Smooth muscle cell of the brain vasculature (primary cell): ENCODE measurements at places on chromosomes 6 and 20.

- DNase-seq, result peak; percentile 95
Observed at GRCh38 chr6:129500958-129501739, 208.8 kb downstream of the ARHGAP18 start.

DNA sequence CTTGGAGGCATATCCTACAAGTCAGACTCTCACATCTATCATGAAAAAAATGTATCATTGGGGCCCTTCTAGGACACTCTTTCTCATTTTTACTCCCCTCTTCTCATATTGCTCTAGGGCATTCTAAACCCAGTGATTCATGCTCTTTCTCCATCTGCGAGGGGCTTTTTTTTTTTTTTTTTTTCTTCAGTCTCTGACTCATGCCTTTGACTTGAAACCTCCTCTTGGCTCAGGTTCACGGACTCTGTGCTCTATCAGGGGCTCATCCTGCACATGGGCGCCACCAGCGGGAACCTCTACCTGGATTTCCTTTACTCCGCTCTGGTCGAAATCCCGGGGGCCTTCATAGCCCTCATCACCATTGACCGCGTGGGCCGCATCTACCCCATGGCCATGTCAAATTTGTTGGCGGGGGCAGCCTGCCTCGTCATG is 17.8 kb downstream of the SLC22A1 start:
- DNase-seq, result peak; percentile 40

DNA sequence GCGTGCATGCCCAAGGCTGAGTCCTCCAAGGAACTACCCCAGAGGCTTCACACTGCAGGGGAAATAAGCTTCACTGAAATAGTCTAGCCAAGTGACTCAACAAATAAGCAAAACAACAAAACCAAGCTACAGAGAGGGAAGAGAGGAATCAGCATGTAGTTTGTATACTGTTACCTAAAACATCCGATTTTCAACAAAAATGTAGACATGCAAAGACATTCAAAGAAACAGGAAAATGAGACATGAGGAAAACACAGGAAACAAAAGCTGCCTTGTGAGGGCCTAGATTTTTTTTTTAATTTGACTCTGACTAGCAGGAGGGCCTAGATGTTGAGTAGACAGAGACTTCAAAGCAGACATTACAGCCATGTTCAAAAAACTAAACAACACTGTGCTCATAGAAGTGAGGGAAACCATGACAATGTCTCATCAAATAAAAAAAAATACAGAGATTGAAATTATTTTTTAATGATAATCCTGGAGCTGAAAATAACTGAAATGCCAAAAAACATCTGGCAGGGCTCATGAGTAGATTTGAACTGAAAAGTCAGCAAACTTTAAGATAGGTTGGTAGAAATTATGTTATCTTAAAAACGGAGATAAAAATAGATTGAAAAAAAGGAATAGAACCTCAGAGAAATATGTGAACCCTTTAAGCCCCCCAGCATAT is 16.4 kb upstream of the KIF25 start:
- DNase-seq, result peak; percentile 20

GRCh38 chr6:18388942-18389341 is 1.8 kb downstream of the RNF144B start:
- DNase-seq, result no peak

DNA sequence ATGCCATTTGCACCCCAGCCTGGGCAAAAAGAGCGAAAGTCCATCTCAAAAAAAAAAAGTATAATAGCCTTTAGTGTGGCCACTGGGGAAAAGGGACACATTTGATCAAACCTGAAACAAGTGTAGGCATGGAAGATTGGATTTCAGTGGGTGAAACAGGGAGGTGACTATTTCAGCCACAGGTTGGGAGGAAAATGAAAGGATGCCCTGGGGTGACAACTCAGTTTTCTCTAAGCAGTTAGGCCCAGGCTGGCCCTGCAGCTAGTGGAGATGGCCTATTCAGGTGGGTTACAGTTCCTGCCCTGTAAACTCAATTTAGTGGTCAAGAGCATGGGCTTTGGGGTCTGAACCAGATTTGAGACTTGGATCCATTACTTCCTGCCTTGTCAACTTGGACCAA is 36.4 kb downstream of the SPATA2 start:
- DNase-seq, result no peak

GRCh38 chr6:3019065-3019464 is 19.4 kb downstream of the NQO2 start:
- no peak for DNase-seq

- DNase-seq, result no peak
Observed at GRCh38 chr20:44714102-44714700, 968 bp upstream of the CCN5 start.

- DNase-seq, result no peak
Observed at GRCh38 chr6:75488033-75488432, 5.6 kb downstream of the FILIP1 start.

DNA sequence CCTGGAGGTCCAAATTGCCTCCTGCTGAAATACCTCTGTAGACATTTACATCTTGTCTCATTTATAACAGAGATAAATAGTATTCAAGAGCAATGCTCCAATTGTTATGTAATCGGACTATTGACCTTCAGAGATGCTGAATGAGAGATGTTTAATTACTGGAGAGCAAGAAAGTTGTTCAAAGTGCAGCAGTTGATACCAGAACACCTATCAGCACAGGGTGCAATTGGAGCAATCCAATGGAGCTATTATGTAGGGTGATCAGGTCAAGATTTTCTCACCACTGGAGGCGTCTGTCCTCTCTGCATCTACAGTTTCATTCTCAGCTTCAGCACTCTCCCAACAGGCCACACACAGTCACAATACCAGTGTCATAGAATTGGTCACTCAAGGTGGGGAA is 19.5 kb upstream of the TMX4 start:
- no peak for DNase-seq

- DNase-seq, result no peak
Observed at GRCh38 chr6:100289285-100289684, 175.4 kb downstream of the SIM1 start.

- DNase-seq, result no peak
Observed at GRCh38 chr6:40963019-40963418, 76.0 kb downstream of the UNC5CL start.

DNA sequence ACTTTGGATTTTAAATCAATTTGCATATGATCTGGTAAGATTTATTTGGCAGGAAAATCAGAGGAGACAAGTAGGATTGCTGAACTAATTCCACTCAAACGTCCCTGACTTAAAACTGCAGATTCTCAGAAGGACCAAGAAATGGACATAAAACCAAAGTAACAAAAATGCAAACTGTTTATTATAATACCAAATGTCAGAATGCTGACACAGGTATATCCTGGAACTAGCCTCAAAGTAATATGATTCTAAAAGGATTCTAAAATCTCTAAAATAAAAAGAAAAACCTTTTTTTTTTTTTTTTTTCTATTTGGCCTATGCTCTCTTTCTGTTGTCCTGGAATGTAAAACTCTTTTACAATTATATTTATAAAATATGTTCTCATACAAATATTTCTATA is 74.4 kb upstream of the BTBD3 start:
- no peak for DNase-seq

DNA sequence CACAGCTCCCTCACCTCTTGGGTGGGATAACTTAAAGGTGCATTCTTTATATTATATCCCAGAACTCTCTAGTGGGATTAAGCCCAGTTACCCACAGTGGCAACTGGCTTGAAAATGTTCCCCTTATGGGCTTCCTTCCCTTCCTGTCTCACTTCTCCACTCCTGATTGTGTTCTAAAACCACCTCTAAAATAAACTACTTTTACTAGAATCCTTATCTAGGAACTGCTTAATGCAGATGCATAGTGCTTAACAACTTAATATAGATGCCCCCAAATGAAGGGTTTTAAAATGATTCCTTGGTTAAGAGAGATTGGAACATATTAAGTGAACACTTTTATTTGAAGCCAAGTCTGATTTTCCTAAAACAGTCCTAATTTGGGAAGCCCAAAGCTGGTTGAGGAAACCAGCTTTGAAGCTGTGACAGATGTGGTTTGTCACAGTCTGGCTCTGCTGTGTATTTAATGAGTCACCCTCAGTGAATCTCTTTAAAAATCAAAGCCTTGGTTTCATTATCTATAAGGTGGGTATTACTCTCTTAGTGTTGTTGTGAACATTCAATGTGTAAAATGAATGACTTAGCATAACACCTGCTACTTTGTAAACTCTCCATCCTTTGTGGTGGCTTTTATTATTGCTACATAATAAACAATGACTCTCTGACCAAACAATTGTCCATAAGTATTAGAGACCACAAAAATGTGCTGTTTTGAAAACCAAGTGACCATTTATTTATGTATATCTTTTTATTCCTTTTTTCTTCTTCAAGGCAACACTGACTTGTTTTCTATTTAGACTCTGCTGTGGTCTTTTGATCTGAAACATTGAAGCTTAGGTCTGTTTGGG is 24.4 kb downstream of the PLCB1 start:
- no peak for DNase-seq

DNA sequence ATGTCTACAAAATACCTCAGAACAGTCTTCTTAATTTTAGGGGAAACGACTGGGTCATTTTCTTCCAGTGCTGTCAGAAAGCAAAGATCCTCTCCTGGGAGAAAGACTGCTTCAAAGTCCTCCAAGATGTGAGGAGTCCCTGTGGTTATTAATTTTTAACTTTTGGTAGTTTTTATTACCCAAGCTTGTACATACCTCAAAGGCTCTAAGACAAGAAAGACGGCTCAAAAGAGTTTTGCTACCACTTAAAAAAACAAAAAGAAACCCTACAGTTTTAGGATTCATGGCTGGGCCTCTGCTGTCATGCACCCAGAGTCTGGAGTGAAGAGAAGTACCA is 56.1 kb upstream of the APCDD1L start:
- no peak for DNase-seq

GRCh38 chr20:24868959-24869358 is 80.1 kb upstream of the CST7 start:
- DNase-seq, result no peak

GRCh38 chr6:161445021-161445799 is 171.3 kb upstream of the AGPAT4 start:
- no peak for DNase-seq

DNA sequence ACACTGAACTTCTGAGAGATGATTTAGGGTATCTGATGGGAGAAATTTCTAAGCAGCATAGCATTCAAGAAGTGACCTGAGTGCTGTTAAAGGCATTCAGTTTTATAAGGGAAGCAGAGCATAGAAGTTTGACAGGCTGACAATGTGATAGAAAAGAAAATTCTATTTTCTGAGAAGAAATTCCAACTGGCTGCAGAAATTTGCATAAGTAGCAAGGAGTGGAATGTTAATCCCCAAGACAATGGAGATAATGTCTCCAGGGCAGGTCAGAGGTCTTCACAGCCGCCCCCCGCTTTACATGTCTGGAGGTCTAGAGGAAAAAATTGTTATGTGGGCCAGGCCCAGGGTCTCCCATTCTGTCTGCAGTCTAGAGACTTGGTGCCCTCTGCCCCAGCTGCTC is 1361.8 kb upstream of the EYS start:
- no peak for DNase-seq

- DNase-seq, result peak; percentile 21
Observed at GRCh38 chr20:59010995-59011873, 4.2 kb upstream of the CTSZ start.

DNA sequence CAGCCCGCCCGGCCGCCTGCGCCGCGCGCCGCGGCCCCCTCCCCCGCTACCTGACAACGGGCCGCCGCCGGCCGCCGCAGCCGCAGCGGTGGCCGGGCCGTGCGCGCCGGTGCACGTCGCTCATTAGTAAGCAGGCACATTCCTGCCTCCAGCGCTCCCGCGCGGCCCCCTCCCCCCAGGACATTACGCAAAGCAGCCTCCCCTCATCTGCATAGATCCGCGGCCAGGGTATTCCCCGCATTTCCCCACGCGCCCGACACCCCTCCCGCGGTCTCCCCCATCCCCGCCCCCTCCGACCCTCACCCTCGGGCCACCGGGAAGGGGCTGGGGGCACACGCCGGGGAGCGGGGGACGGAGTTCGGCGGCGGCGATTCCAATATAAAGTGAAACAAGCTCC is at the start of gene HIVEP2:
HIVEP2 (minus strand) TSS at position 128 of the 397 bp plus-strand sequence. CDS start 170,438 bp downstream, outside the sequence.
- DNase-seq, result no peak

- no peak for DNase-seq
Observed at GRCh38 chr20:12358655-12359009, 440.9 kb downstream of the BTBD3 start.

- no peak for DNase-seq
Observed at GRCh38 chr6:112141707-112142106, 54.3 kb downstream of the FAM229B start.

DNA sequence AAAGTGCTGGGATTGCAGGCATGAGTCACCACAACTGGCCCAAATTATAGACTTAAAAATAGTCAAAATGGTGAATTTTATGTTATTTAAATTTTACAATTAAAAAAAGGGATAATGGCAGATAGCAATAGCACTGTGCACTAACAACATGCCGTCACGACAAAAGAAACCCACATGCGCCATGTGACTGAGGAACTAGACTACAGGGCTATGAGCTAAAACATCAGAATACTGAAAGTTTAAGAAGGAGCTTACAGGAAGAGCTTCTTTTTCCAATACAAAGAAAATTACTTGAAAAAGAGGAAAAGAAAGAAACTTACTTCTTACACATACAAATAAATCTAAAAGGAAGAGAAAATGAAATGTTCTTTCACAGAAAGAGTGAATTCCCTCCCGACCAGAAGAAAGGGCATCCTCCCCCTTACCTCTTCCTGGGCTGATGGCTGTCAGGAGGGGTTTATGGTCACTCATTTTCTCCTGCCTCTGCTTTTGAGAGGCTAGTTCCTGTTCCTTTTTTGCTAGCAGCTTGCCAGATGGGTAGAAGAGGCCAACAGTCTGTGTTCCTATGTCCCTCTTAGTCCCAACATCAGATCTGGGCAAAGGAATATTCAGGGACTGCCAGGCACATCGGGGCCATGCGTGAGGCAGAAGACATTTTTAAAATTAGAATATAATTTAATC is 54.5 kb downstream of the DZANK1 start:
- no peak for DNase-seq

GRCh38 chr6:13434777-13435176 is 52.6 kb downstream of the GFOD1 start:
- DNase-seq, result no peak

GRCh38 chr6:139062932-139063646 is 34.5 kb downstream of the ABRACL start:
- DNase-seq, result no peak

DNA sequence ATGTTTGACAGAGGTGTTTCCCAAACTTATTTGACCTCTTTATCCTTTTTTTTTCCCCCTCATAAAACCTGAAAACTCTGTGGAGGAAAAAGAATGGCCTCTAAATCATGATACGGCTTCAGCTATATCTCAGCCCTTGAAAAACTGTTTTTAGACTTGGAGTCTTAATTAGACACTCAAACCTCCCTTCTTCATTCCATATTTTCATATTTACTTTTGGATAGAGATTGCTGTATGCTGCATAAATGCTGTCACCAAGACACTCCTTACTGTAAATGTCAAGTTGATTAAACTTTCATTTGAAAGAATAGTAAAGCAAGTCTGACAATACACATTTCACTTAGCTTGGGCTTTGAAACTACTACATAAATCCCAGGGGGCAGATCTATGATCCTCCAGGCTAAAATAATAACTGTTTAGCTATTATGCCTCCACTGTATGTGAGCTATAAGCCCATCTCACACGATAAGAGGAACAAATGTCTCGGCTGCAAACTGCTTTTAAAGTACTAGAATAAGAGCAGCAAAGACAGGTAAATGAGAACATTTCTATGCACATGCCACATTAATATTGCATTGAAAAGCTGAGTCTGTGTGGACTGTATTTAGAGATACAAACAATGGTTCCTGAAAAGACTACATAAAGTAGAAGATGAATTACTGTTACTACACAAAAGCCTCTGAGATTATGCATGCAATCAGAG is 141.3 kb upstream of the HMGN3 start:
- no peak for DNase-seq

GRCh38 chr6:156057869-156058268 is 602.2 kb upstream of the NOX3 start:
- DNase-seq, result no peak

- no peak for DNase-seq
Observed at GRCh38 chr6:151098166-151098565, 141.6 kb upstream of the AKAP12 start.
